Activated naive CD8-positive, alpha-beta T cell treated with anti-CD3 and anti-CD28 coated beads, Interleukin-2, amount 50 U/mL, for 16 hours (primary cell): ENCODE measurements at places on chromosomes 1 and 21.

DNA sequence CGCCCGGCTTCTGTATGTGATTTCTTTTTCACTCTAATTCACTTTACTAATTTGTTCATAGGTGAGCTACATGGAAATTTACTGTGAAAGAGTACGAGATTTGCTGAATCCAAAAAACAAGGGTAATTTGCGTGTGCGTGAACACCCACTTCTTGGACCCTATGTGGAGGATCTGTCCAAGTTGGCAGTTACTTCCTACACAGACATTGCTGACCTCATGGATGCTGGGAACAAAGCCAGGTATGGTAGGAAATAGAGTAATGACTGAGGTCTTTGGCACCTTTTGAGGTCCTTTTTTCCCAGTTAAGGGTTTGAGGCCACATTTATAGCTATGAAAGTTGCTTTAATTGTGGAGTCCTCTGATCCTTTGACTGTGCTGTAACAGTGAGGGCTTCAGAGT is 56.9 kb downstream of the KIF1B start:
- no peak for DNase-seq

DNA sequence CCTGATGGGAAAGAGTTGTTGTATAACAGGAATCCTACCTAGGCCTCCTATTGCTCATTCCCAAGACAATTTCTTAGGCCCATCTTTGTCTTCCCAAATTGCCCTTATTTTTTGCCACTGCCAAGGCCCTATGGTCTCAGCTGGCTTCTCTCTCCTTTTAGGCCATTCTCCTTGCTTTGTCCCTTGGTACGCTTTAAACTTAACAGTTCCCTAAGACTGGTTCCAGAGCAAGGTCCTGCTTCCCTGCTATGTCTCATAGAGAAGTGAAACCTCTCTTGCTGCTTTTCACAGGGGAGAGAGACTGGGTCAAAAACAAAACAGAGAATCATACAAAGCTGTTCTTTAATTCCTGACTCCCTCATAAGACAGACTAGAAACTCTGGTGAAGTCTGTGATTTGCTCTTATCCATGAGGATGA is 77.1 kb downstream of the XCL2 start:
- no peak for DNase-seq

GRCh38 chr1:55466921-55467320 is 251.8 kb upstream of the USP24 start:
- DNase-seq = no peak

DNA sequence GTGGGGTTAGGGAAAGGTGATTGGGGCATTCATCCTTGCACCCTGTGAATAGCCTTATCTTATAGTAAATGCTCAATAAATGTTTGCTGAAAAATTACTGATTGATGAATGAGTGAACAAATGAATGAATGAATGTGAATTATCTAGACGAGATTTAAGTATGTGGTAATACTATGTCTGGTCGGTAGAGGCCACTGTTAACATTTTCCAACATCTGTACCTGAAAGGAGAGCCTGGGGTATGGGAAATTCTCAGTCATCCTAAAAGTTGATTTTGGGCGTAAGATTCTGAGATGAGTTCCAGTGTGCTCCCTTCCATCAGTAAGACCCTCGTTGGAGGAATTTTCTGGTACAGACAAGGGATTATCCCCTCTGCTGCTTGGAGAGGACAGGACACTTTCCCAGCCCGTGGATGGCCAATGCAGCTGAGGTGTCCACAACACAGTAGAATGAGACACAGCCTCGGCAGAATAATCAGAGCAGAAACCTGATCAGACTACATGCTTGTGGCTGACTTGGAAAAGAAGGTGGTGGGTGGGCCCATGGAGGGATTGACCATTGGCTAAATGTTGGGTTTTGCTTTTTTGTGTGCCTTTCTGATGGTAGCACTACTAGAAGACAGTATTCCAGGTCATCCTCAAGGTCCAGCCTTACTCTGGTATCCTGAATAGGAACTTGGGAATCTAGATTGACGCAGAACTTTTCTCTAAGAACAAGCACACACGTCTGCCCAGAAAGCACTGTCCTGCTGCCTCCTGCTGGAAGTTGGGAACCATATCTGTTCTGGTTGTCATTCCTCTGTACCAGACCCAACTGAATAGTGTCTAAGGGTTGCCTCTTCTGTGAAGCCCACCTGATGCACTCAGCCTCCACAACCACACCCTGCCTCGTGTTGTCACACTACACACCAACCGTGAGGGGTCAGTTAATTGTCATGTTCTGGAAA is 262.0 kb downstream of the TNR start:
- DNase-seq = no peak

DNA sequence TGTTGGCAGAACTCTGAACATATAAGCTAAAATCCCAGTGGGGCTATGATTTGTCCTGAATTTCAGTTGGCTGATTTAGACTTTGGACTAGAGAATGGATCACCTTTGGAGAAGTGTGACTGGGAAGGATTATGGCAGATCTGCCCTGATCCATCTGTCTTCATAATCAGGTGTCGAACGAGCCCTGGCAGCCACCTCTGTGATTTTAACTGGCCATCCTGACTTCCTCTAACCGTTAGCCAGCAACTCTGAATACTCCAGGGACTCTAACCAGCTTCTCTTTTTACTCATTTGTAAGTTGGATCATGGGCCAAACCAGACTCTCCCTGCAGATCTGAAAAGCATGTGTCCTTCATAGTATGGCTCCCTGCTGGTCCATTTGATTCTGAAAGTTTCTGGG is 32.0 kb downstream of the ACTN2 start:
- DNase-seq = no peak

GRCh38 chr1:15764269-15764764 is 5.7 kb downstream of the FBLIM1 start:
- no peak for DNase-seq

- no peak for DNase-seq
Observed at GRCh38 chr1:44621841-44622286, 52.4 kb downstream of the TMEM53 start.

DNA sequence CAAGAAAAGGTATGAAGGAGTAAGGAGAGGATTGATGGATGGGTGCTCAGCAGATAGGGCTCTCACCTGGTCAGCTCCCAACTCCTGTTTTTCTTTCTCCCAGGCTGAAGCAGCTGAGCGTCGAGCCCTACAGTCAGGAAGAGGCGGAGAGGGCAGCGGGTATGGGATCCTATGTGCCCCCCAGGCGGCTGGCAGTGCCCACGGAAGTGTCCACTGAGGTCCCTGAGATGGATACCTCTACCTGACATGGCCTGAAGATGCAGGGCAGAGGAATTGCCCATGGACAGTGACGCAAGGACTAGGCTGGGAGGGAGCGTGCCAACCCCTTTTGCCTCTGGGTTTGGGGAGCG is 739 bp downstream of the ZNF593 start:
- DNase-seq = no peak

DNA sequence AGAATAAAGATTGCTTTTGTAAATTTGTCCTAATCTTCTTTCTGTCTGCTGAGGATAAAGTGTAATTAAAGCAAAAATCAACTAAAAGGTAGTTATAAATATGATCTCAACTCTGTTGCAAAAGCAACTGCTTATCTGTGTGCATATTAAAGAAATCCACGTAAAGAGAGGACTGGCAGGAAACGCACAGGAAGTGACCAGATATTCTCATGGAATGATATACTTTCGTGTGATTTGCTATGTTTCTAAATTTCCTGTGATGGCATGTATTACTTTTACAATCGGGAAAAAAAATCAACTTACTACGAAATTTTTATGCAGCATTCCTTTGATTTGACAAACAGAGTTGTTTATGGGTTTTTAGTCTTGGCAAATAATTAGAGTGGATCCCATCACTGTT is 75.4 kb downstream of the RGS2 start:
- DNase-seq = no peak

DNA sequence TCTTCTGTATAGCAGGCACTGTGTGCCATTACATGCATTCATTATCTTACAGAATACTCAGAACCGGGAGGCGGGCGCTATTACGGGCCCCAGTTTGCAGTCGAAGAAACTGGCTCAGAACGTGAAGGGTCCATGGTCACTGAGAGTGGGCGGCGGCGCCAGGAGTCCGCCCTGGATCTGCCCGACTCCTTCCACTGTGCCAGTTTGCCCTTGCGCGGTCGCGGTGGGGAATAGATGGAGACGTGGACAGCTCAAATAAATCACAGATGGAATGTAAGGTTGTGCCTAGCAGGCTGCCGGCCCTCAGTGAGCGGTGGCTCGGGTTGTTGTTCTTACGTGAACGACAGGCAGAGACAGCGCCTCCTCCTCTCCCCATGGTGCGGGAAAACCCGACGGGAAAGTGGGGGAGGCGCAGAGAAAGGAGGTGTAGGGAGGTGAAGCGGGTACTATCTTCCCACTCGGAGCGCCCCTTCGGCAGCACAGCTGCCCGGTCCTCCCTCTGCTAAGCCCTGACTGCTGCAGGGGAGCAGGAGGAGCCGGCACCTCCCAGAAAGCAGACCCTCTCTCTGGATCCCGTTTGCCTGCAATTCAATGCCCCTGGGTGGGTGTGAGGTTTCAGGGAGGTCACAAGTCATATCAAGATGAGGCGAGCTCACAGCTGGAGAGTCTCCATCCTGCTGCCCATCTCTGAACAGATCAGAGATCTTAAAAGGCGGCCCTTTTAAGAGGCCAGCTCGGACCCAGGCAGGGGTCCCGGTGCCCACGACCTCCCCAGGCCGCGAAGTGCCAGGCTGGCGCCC is 1.1 kb downstream of the COL9A2 start:
- DNase-seq = no peak

DNA sequence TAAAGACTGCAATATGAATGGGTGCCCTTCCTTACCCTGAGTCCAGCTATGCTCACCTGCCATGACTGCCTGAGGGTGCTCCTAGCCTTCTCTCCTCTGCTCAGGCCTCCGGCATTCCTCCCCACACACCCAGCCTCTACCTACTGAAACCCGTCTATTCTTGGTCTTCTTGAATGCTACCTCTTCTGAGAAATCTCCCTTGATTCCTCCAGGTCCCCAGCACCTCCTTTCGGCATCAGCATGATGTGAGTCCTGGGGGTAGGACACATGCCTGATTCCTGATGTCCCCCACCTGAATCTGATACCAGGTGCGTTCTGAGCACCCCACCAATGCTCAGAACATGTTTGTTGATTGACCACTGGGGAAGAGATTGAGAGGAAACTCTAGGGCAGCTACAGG is 8.6 kb downstream of the LDLRAD1 start:
- DNase-seq = no peak

DNA sequence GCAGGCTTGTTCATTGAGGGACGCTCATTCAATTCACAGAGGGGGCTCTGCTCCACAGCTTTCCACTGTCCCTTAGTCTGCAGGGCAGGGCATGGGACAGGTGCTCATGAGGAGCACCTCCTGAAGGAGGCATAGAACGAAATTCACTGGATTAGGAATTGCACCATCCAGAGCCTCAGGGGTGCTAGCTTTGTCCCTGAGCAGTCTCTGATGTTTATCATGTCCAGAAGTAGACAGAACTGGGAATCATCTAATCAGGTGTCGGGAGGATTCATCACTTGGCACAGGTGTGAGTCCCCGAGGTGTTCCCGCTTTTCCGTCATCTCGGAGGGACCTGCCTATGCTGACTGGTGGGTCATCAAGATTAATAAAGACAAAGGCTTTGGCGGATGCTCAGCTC is 321.4 kb downstream of the AJAP1 start:
- no peak for DNase-seq

GRCh38 chr1:246416261-246416660 is 90.8 kb downstream of the SMYD3 start:
- no peak for DNase-seq

- no peak for DNase-seq
Observed at GRCh38 chr1:115632251-115633026, 9.3 kb upstream of the VANGL1 start.

GRCh38 chr21:16572032-16572431 is 842.2 kb downstream of the USP25 start:
- DNase-seq = no peak

DNA sequence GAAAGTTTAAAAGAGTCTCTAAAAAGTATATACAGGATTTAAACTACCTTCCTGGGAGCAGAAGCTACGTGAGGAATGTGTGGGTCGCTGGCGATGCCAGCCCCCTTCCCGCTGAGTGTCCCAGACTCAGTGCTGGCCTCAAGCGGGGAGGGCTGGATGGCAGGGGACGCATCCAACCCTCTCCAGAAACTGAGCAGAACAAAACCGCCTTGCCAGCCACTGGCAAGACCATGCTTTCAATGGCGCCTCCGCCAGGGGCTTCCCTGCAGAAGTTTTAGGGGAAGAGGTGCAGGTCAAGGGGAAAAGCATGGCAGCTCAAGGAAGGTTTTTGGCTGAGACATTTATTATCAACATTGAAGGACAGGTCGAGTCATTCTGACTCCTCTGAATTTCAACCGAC is 26.1 kb downstream of the NADK start:
- no peak for DNase-seq
